Head of caudate nucleus (tissue), 42 donors: ENCODE measurements at places on chromosomes 5 and 9.

DNA sequence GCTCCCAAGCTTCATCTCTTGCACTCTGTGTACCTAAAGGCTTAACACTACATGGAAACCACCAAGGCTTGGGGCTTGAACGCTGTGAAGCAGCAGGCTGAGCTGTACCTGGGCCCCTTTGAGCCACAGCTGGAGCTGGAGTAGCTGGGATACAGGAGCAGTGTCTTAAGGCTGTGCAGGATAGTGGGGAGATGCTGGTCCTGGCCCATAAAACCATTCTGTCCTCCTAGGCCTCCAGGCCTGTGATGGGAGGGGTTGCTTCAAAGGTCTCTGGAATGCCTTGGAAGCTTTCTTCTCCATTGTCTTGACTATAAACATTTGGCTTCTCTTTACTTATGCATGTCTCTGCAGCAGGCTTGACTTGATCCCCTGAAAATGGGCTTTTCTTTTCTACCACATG is 42.3 kb upstream of the DAPK1 start:
- DNase-seq: no peak

GRCh38 chr9:37625758-37626147 is 25.0 kb upstream of the FRMPD1 start:
- no peak for DNase-seq

- peak; percentile 12 for DNase-seq
These were observed 6.1 kb downstream of the FLT4 start for GRCh38 chr5:180643191-180643851.

GRCh38 chr9:10341057-10341456 is 271.7 kb downstream of the PTPRD start:
- no peak for DNase-seq

DNA sequence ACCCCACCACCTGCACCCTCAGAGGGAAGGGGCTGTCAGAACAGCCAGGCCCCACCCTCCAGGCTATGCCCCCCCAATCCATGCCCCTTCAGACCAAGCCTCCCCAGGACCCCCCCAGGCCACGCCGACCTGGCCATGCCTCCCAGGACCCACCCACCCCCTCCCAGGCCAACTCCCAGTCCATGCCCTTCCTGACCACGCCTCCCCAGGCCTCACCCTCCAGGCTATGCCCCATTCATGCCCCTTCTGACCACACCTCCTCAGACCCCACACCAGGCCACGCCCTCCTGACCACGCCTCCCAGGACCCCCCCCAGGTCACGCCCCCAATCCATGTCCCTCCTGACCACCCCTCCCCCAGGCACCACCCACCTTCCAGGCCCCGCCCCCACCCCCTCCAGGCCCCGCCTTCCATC is 27.6 kb downstream of the TPPP start:
- DNase-seq: peak; percentile 1

DNA sequence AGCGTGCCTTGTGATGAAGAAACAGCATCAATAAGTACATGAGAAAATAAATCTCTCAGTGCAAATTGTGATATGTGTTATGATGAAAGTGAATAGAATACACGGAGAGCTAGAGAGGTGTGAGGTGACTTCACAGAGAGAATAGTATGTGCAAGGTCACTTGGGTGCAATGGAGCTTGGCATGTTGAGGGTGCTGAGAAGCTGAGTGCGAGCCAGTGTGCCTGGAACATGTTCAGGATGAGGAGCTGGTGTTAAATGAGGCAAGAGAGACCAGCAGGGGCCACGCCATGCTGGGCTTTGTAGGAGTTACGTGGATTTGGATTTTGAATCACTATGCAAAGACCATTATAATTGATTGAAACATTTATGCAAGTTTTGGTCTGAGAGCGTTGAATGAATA is 12.8 kb upstream of the RPS23 start:
- no peak for DNase-seq

GRCh38 chr5:72234265-72234700 is 85.8 kb downstream of the MRPS27 start:
- DNase-seq: no peak

- DNase-seq: no peak
These were observed 185.0 kb downstream of the GLIS3 start for GRCh38 chr9:4114569-4115505.

DNA sequence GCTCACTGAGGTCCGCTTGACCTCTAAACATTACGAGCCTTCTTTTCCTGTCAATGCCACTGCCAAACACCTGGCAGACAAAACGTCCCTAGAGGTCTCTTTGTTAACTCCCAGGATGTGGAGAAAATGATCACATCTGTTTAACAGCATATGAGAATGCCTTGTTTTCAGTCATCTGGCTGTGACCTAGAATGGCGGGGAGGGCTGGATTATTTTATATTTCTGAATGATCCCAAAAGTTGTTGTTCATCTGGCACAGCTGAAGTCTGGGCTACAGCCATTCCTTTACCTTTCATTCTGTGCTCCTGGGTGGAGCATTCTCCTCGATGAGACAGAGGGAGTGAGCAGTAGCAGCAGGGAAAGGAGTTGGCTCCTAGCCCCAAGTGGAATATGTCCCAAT is 138.2 kb downstream of the PRDM6 start:
- no peak for DNase-seq

DNA sequence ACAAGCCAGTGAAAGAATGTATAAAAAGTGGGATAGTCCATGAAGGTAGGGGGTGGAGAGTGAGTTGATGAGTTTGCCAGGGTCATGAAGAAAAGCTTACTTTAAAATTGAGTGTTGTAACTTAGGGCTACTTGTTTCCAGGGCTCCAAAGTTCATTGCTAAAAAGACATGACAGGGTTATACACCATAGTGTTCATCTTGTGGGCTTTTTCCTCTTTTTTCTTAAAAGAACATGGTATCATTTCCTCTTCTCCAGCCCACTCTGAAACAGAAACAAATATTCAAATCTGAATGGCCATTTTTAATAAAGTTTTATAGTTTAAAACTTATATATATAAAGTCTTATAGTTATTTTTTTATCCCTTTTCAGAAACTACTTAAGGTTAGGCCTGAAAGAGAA is 115.7 kb upstream of the SMC2 start:
- DNase-seq: no peak

- DNase-seq: no peak
These were observed 19.9 kb upstream of the SLC6A3 start for GRCh38 chr5:1465117-1465516.

GRCh38 chr5:92761585-92761984 is 819.4 kb downstream of the NR2F1-AS1 start:
- DNase-seq: no peak

DNA sequence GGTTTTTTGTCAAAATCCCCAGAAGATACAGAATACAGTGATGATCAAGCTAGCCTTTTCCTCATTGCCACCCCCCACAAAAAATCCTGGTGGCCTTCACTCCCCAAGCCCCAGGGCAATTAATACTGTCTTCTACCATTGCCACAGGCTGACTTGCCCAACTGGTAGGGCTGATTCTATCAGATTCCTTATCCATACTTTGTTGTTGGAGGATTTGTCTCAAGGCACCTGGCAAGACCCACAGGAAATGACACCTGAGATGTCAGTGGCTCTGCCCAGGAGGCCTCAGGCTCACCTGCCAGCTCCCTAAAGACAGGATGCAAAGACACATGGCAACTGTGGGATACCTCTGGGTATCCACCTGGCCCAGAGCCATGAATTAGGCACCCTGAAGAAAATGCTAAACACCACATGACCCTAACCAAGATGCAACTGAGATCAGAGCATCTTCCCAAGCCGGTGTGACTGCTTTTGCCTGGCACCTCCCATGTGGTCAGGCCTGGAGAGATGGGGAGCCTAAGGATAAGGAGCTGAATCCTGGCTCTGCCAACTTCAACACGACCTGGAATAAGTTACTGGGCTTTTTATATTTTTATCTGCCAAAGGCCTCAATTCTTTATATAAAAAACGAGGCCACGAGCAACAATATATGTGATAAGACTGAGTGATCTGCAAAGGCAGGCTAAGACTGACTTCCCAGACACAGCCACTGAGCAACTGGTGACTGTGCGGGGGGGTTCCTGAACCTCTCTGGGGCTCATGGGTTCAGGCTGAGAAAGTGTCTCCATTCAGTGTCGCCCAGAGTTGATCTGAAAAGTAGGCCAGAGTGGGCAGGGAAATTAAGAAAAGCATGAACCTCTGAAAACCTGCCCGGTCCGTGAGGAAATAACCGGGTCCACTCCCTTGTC is 944 bp downstream of the ATOX1 start:
- DNase-seq: no peak

GRCh38 chr5:3612591-3613042 is 17.0 kb downstream of the IRX1 start:
- DNase-seq: no peak

DNA sequence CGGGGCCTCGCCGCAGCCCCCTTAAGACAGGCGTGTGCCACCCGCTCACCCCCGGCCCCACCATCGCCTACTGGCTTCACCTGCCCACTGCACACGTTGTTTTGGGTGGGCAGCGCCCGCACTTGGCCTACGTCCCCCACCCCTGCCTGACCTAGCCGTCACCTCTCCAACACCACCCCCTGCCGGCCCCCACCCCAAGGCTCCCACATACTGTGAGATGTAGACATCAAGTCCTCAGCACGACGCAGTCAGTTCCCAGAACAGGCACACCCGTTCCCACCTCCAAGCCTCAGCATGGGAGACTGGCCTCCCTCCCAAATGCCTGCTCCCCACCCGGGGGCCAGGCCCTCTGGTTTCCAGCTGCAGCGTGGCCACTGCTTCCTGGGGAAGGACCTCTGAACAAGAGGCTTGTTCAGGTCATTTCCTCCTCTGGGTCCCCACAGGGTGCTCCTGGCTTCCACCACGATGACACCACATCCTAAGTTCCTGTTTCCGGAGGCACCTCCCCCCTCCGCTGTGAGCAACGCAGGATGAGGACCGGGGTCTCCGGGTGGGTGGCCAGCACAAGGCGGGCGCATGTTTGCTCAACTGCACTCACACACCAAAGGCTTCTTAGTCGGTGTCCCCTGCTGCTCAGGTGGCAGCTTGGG is 11.3 kb downstream of the DBN1 start:
- peak; percentile 62 for DNase-seq

DNA sequence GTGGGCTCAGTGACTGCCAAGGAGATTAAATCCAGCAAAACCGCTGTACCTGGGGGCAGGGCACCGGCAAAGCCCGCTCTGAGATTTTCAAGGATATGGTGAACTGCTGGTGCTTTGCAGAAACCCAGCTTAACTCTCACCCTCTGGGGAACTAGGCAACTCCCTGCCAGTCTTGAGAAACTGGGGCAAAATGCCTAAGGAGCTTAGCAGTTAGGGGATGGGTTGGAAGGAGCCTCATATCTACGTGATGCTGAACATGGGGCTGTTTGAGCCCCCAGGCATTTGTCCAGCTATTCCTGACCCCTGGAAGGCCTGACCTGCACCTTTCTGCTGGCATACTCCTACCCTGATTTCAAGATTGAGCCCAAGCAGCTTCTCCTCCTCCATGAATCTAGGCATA is 108.6 kb upstream of the TBC1D2 start:
- DNase-seq: no peak

GRCh38 chr5:109589986-109590385 is 99.7 kb upstream of the MAN2A1 start:
- DNase-seq: no peak

DNA sequence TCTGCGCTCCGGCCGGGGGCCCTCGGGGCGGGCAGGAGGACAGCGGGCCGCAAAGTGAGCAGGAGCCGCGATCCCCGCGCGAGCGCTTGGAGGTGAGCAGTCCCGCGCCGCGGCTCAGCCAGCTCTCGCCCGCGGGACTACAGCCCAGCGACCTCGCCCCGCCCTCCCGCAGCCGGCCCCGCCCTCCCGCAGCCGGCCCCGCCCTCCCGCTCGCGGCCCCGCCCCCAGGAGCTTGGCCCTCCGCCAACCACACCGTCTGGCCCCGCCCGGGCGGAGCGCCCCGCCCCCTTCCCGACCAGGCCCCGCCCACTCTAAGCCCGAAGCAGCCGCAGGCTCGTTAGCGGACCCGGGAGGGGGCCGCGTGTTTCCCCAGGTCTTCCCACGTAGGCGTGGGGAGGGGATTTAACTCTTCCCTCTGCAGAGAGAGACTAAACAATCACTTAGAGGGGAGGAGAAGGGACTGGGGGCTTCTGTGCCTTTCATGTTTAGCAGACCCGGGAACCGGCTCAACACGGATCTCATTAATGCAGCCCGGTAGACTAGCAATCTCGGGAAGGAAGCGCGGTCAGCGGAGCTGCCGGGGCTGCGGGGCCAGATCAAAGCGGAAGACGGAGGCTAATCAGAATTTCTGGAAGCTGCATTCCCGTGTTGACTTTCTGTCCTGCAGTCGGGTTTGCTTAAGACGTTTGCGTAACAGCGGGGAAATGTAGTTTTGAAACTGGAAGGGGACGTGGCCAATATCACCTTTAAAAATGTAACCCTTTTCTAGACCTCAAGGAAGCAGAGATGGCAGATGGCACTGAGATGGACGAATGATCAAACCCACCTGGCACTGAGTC is at the start of gene MYO10:
MYO10 (minus strand) TSS at position 139 of the 839 bp plus-strand sequence. CDS start 480 bp downstream, outside the sequence.
- DNase-seq: peak; percentile 42

GRCh38 chr9:90021216-90021906 is 416.5 kb downstream of the GADD45G start:
- DNase-seq: no peak

GRCh38 chr5:134540747-134541733 is 15.6 kb downstream of the JADE2 start:
- no peak for DNase-seq

DNA sequence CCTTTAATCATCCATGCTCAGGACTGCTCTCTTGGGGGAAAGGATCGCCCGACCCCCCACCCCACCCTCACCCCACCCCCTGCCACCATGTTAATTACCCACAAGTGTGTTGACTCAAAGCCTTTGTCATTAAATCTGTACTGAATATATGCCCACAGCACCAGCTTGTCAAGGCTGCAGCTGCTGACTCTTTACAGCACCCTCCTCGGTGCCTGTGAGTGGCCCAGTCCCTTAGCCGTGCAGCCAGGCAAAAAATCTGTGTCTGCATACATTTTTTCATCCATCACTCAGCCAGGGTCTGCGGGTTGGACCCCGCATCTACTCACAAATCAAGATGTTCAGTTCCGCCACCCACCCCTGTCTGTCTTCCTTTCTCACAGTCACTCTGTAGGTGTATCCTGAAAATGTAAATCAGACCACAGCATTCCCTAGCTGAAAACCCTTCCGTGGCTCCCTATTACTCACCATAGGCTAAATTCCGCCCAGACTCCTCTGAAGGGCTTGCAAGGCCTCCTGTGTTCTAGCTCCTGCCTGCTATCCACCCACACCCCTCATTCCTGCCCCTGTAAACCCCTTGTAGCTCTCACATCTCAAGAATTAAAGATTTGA is 53.7 kb upstream of the KCNIP1 start:
- no peak for DNase-seq

DNA sequence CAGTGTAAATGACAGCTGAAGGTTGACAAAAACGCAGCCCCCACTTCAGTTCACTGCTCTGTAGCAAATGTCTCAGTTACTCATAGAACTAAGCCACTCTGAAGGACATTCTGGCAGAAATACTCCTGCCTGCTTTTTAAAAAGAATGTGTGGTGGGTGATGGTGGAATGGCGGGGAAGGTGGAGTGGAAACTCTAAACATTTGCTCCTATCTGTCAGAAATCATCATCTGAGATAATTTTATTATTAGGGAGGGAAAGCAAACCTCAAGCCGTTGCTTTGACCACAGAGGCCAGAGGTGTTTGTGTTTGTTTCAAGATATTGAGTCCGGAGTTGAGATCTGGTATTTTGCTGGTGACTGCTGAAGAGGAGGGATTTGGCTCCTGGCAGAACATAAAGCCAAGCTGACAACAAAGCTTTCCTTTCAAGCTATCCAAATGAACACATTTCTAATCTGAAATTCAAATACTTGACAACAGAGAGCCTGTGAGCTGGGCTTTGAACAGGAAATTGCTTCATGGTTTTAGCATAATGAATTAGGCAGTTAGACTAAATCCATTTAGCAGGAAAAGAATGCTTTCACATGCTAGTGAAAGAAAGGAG is 362.7 kb downstream of the CSNK1G3 start:
- DNase-seq: peak; percentile 11
